ENCODE measurements at places on chromosomes 2 and 18.

DNA sequence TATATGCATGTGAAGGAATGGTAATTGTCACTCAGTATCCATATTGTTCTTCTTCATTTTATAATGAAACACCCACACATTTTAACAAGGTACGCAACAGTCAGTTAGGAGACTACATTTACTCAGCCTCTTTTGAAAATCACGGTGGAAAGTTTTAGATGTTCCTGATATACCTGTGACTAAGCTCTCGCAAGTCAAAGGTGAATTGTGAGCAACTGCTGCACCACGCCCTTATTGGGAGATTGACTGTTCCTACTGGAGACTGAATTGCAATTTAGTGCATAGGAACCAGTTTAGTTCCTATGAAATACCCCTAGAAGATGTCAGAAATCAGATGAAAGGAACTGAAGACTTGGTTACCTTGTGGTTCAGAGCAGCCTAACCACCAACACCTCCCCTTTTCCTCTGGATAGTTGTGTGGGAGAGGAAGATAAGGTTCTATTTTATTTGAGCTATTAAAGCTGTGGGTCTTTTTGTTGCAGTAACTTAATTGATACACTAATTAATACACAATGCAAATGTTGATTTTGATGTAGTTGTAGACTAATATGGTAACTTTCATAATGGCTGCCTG, 1280.5 kb upstream of the CDH2 start:
- no peak for DNase-seq

- no peak for DNase-seq
Measured at GRCh38 chr2:199309973-199310372, 147.8 kb downstream of the SATB2 start.

DNA sequence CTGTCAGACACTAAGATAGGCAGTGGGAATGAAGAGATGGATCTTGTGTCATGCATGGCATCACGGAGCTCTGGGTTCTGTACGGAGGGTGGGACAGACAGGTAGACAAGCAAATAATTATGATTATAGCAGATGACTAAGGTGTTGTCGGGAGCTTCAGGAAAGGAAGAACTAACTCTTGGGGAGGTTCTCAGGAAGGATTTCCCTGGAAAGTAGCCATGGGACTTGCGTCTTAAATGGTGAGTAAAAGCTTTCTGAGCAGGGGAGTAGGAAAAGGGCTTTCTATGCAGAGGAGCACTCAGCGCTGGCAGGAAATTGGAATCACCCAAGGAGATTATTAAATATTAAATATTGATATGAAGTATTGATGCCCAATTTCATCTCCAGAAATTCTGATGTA, 35.5 kb downstream of the ATOH8 start:
- DNase-seq, result no peak

GRCh38 chr2:159009940-159010339, 41.5 kb downstream of the TANC1 start:
- no peak for DNase-seq

DNA sequence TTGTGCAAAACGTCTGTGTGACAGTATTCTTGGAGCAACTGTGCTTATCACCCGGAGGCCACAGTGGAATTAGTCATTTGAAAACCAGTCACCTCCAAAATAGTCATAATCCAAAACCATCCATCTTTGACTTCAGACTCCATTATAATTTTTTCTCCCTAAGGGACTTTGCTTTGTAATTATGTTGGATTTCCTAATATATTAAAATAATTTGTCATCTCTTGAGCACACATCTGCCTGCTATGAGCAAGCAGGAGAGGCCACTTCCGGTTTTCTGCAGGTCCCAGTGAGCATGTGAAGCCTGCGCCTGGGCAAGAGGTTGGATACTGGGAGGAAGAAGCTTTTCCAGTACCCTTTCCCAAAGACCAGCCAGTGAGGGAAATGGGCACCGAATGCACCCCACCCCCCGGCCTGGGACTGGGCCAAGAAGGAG, 57.7 kb downstream of the ODC1 start:
- DNase-seq, result no peak

Measured in T-helper 9 cell (primary cell).